ENCODE measurements at places on chromosomes 6 and 20. TPM values are rescaled to one million over a fixed set of nuclear protein-coding genes. Genes with fewer than 3 reads are reported as not detected.

The HCRTR2 gene
- total RNA-seq: not detected

The MROH8 gene
- total RNA-seq: 2.1 TPM

The OGFR gene
- 62.0 TPM for total RNA-seq

The FAM162B gene
- not detected for total RNA-seq

The SAPCD1 gene
- total RNA-seq: 1.7 TPM

The PHACTR1 gene
- 1.2 TPM for total RNA-seq

The MOXD1 gene
- total RNA-seq: 207 TPM

The TNXB gene
- total RNA-seq: not detected

The PXDC1 gene
- 89.8 TPM for total RNA-seq

The C20orf202 gene
- not detected for total RNA-seq

The HLA-DPB1 gene
- not detected for total RNA-seq

The TMEM200A gene
- total RNA-seq: 33.1 TPM

The AKAP12 gene
- total RNA-seq: 28.4 TPM

The TPBG gene
- total RNA-seq: 46.8 TPM

The CYP21A2 gene
- total RNA-seq: not detected

The BPIFB1 gene
- total RNA-seq: not detected

The CLDN20 gene
- total RNA-seq: not detected

The UST gene
- 14.4 TPM for total RNA-seq

The PPP1R3G gene
- 1.3 TPM for total RNA-seq

The NKX2-2 gene
- 2.6 TPM for total RNA-seq

The HTR1E gene
- not detected for total RNA-seq

The RAB44 gene
- total RNA-seq: not detected

The TPD52L1 gene
- total RNA-seq: 74.4 TPM

The HLA-A gene
- 2,135 TPM for total RNA-seq

The BRD2 gene
- total RNA-seq: 223 TPM

The TGM3 gene
- not detected for total RNA-seq

The KCNS1 gene
- total RNA-seq: 1.5 TPM

The SYS1 gene
- 29.4 TPM for total RNA-seq

The DLK2 gene
- total RNA-seq: 3.4 TPM

The DDO gene
- 16.5 TPM for total RNA-seq

The ZBTB46 gene
- total RNA-seq: 2.5 TPM

The VGLL2 gene
- total RNA-seq: not detected

The C20orf204 gene
- total RNA-seq: 0.02 TPM

The OSBPL2 gene
- 20.7 TPM for total RNA-seq

The PHACTR2 gene
- 21.3 TPM for total RNA-seq

The GSTA2 gene
- total RNA-seq: 0.12 TPM

All from M059J (cell line).